Peyer's patch (tissue), 4 donors: ENCODE measurements at places on chromosomes 2 and 18. TPM values are rescaled to one million over a fixed set of nuclear protein-coding genes. Genes with fewer than 3 reads are reported as not detected.
A peak's percentile ranks its signal among the peaks of the same experiment; 100 is the strongest.

DNA sequence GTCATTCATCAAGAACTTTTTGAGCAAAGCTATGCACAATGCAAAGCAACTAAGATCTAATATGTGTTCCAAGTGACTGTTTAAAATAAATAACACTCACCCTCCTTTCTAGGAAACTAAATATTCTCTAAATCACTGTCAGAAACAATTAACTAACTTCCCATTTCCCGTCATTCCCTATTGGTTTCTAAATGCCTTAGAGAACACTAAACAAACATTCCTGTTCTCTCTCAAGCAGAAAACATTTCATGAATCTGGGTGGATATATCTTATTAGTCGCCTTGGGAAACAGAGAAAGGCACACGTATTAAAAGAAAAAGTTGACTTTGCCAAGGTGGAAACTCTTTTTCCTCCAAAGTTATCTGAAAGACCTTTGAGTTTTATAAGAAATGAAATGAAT, 735.2 kb downstream of the MBD2 start:
- no peak overlapping the region for H3K4me3 ChIP-seq
- no peak overlapping the region for H3K27ac ChIP-seq
- no peaks in the 10 kb centered on the region for H3K27me3 ChIP-seq

DNA sequence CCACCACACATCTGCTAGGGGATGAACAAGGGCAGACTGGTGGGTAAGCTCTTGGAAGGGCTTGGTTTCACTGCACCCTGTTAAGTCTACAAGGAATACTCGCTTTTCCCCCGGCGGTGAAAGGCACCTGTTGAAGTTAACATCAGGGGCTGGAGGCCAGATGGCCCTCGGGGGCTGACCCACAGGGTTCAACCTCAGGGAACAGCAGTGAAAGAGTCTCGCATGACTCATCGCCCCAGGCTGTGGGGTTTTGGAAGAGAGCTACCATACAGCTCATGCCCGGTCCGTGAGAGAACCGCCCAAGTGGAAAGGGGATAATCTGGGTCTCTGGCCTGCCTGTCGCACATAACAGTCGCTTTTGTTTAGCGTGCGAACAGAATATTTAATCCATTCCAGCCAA, 748.0 kb downstream of the DPP10 start:
- H3K4me3 ChIP-seq, result no peak overlapping the region
- no peak overlapping the region for H3K27ac ChIP-seq
- no peak for DNase-seq
- no peaks in the 10 kb centered on the region for H3K4me1 ChIP-seq

Gene LYPD6
- 0.85 TPM for total RNA-seq

Gene B4GALT6
- 5.0 TPM for total RNA-seq

Gene TBC1D8
- 269 TPM for total RNA-seq

Gene CDK15
- total RNA-seq, result not detected

Gene HNMT
- 12.8 TPM for total RNA-seq

Gene UGT1A1
- 72.9 TPM for total RNA-seq

GRCh38 chr2:112010751-112011150, 44.3 kb upstream of the TMEM87B start:
- H3K36me3 ChIP-seq, result no peaks in the 10 kb centered on the region
- no peak overlapping the region for H3K4me3 ChIP-seq
- peak; percentile 65 for DNase-seq
- no peaks in the 10 kb centered on the region for H3K27me3 ChIP-seq
- H3K4me1 ChIP-seq, result peaks cover 4% of the 10 kb centered on the region

Gene LONRF2
- 3.1 TPM for total RNA-seq

GRCh38 chr18:70169747-70170146, 35.7 kb downstream of the RTTN start:
- H3K36me3 ChIP-seq, result no peaks in the 10 kb centered on the region
- no peaks in the 10 kb centered on the region for H3K27me3 ChIP-seq
- H3K4me1 ChIP-seq, result no peaks in the 10 kb centered on the region
- no peak overlapping the region for H3K27ac ChIP-seq
- DNase-seq, result no peak
- no peak overlapping the region for H3K4me3 ChIP-seq

DNA sequence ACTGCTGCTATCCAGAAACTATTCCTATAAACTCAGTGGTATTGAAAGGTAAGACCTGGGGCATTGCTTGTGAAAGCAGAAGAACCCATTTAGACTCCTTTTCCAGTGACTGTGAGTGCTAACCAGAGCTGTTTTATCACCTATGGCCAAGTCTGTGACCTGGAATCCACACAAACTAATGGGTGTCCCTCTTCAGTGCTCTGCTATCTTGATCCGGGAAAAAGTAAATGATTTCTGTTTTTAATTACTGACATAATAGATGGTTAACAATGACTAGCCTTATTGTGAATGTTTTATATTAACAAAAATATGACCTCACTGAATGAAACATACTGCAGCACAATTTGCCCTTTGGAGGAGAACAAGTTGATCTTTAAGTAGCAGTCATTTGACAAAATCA, 251.6 kb upstream of the MC4R start:
- no peak overlapping the region for H3K4me3 ChIP-seq
- H3K4me1 ChIP-seq, result no peaks in the 10 kb centered on the region
- H3K27me3 ChIP-seq, result no peaks in the 10 kb centered on the region

DNA sequence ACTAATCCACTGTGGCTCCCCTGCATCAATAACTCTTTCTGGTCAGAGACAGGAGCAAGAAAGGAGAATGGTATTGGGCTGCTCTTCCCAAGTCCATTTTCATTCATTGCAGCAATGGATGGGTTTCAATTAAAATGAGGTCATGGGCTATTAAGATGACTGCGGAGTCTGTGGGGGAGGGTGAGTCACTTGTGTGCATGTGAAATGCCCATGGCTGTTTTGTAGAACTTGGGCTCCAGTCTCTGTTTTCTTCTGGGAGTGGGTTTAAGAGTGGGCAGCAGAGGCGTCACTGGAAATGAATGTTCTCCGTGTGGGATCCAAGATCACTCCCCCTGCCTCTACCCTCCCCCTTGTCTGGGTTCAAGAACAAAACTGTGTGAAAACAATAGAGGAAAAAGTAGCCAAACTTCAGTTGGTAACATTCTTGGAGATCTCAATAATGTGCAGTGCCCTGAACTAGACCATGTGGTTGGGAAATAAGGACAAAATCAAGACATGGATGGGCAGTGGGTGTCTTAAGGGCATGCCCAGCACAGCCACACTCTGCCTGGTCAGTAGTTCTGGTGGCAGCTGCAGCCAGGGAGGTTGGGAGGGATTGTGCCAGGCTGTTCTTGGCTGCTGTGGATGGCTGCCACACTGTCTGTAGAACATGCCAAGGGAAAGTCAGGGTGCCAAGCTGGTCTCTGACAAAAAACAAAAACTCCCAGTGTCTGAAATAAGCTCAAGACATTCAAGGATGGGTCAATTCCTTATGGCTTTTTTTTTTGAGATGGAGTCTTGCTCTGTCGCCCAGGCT, 68.2 kb upstream of the CXCR4 start:
- no peak overlapping the region for H3K4me3 ChIP-seq
- H3K27me3 ChIP-seq, result no peaks in the 10 kb centered on the region
- H3K27ac ChIP-seq, result no peak overlapping the region

GRCh38 chr18:37481072-37481471, 84.5 kb downstream of the CELF4 start:
- no peaks in the 10 kb centered on the region for H3K4me1 ChIP-seq
- no peak for DNase-seq
- H3K27ac ChIP-seq, result no peak overlapping the region
- H3K36me3 ChIP-seq, result no peaks in the 10 kb centered on the region
- no peak overlapping the region for H3K4me3 ChIP-seq
